ENCODE measurements at places on chromosomes 6 and 20.

- no peaks in the 10 kb centered on the region for H3K27me3 ChIP-seq
- no peak overlapping the region for H3K27ac ChIP-seq
- H3K4me1 ChIP-seq: no peaks in the 10 kb centered on the region
- H3K36me3 ChIP-seq: no peaks in the 10 kb centered on the region
These were observed 79.8 kb upstream of the ARID1B start for GRCh38 chr6:156697225-156697830.

DNA sequence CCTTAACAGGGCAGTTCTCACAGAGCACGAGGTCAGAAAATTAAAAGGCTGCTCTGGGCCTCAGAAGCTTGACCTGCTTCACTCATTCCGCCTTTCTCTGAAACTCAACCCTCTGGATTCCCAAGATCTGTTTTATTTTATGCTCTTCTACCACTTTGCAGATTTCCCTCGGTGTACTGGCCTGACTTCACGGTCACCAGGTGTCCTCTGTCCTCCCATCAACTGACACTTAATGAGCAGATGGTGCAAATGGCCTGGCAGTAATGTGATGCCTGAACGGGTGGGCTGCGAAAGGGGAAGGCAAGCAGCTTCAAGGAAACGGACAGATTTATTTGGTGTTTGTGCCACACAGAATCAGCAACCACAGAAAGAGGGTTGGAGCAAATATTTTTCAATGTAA, 169.7 kb upstream of the TFAP2D start:
- no peaks in the 10 kb centered on the region for H3K27me3 ChIP-seq
- no peaks in the 10 kb centered on the region for H3K36me3 ChIP-seq
- H3K4me1 ChIP-seq: no peaks in the 10 kb centered on the region
- no peak overlapping the region for H3K27ac ChIP-seq

- no peaks in the 10 kb centered on the region for H3K36me3 ChIP-seq
- no peaks in the 10 kb centered on the region for H3K4me1 ChIP-seq
- no peak for DNase-seq
These were observed 209.8 kb upstream of the FOXA2 start for GRCh38 chr20:22794200-22794599.

- H3K4me1 ChIP-seq: peaks cover 23% of the 10 kb centered on the region
- no peak overlapping the region for H3K27ac ChIP-seq
- DNase-seq: no peak
- no peak overlapping the region for H3K4me3 ChIP-seq
- H3K27me3 ChIP-seq: no peaks in the 10 kb centered on the region
These were observed 81.8 kb downstream of the NFATC2 start for GRCh38 chr20:51460569-51461265.

DNA sequence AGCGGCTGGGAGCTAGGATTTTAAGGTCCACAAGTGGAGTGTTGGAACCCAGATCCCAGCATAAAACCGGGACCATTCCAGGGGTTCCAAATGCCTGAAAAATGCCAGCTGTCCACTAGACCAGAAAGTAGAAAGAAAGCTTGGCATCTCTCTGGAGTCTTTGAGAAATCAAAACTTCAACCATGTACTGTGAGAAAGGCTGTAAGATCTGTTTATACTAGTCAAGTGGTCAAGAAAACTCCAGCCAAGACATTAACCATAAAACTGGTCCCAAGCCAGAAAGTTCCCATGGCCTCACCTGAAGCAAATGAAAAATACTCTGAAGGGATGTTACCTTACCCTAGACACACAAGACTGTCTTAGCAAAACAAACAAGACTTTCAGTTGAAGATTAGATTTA, 112.6 kb downstream of the DCDC2 start:
- no peak for DNase-seq
- no peaks in the 10 kb centered on the region for H3K27me3 ChIP-seq
- H3K27ac ChIP-seq: no peak overlapping the region
- no peaks in the 10 kb centered on the region for H3K4me1 ChIP-seq
- H3K36me3 ChIP-seq: no peaks in the 10 kb centered on the region
- no peak overlapping the region for H3K4me3 ChIP-seq

DNA sequence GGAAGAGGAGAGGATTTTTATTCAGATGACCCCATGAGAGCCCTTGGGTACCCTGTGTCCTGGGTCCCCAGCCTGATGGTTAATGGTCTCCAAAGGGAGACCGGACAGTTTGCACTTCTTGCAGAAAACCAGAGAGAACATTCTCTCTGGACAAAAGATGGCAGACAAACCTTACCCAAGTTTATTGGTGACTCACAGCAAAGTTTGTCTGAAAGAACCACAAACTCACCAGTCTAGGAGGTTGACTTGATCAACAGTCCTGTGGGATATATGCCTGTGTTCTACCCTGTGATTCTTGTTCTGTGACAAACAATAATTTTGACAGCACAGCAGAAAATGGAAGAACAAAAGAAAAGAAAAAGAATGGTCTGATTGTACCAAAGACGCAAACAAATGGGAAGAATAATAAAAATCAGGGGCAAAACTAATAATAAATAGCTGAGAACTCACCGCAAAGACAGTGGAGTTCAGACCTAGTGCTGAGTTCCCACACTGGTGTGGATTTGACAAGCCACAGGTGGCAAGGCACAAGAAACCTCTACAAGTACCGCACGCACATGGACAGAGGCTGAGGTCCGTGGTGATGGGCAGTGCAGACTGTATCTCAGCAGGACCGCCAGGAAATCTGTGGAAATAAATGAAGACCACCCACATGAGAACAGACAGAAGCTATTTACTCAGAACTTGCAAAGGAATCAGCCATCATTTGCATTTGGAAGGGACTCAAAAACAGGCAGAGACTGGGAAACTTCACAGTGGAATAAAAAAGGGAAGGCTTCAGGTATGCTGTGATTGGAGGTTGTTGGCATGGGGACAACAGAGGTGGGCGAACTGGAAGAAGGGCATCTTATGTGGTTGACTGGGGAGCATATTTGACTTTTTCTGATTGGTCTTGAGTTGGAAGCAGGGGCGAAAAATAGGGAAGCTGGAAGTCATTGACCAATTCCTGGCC, 246.3 kb upstream of the RNF24 start:
- DNase-seq: no peak
- no peaks in the 10 kb centered on the region for H3K27me3 ChIP-seq
- no peak overlapping the region for H3K4me3 ChIP-seq
- no peaks in the 10 kb centered on the region for H3K4me1 ChIP-seq

DNA sequence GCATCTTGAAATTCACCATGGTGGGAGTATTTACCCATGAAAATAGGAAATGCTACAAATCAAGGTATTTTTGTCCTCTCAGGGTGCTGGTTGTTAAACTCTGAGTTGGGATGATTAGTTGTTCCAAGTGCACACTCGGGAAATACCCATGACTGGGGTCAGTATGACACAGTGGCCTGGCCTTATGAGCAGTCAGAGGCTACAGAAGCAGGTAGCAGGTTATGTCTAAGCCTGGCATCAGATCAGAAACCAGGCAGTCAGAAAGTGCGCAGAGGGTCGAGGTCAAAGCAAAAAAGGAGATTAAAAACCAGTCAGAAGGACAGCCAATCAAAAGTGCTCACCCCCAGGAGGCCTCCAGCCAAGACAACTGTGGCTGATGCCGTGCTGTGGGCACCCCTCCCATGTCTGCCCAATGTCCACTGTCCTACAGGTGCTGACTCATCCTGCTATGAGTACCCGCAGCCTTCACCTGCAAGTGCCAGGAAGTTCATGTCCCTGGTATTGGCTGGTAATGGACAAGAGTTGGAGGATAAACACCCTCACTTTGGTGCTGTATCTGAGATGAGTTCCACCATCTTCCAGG, 117.4 kb upstream of the SLC24A3 start:
- H3K4me3 ChIP-seq: no peak overlapping the region
- H3K27me3 ChIP-seq: no peaks in the 10 kb centered on the region
- no peak overlapping the region for H3K27ac ChIP-seq
- no peaks in the 10 kb centered on the region for H3K36me3 ChIP-seq
- DNase-seq: no peak

GRCh38 chr6:6968731-6969552, 138.8 kb upstream of the RREB1 start:
- H3K4me1 ChIP-seq: no peaks in the 10 kb centered on the region
- no peak for DNase-seq
- H3K27ac ChIP-seq: no peak overlapping the region
- H3K4me3 ChIP-seq: no peak overlapping the region
- H3K36me3 ChIP-seq: no peaks in the 10 kb centered on the region
- H3K27me3 ChIP-seq: no peaks in the 10 kb centered on the region

GRCh38 chr6:170233286-170234205, 57.3 kb downstream of the DLL1 start:
- no peak overlapping the region for H3K4me3 ChIP-seq
- no peaks in the 10 kb centered on the region for H3K36me3 ChIP-seq
- H3K27ac ChIP-seq: no peak overlapping the region
- no peaks in the 10 kb centered on the region for H3K4me1 ChIP-seq
- DNase-seq: no peak

GRCh38 chr6:18400831-18401446, 13.8 kb downstream of the RNF144B start:
- H3K27ac ChIP-seq: peak overlapping the region; percentile 22
- no peaks in the 10 kb centered on the region for H3K27me3 ChIP-seq
- no peak for DNase-seq
- H3K36me3 ChIP-seq: no peaks in the 10 kb centered on the region

DNA sequence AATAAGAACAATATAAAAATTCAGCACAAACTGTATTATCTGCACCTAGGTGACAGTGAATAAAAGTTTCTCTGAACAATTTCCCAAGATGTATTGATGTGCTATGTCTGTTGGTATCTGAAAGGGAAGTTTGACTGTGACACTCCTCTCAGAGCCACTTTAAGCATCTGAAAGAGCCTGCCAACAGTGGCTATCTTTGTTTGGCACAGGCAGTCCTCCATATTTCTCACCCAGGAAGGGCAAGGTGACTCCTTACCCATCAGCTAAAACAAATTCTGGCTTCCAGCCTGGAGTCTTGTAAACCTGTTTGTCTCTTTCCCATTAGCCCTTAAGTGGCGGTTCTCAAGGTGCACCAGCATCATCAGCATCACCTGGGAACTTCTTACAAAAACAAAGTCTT, 122.4 kb upstream of the VGLL2 start:
- H3K27ac ChIP-seq: no peak overlapping the region
- H3K36me3 ChIP-seq: no peaks in the 10 kb centered on the region
- H3K4me1 ChIP-seq: no peaks in the 10 kb centered on the region
- H3K27me3 ChIP-seq: no peaks in the 10 kb centered on the region
- H3K4me3 ChIP-seq: no peak overlapping the region
